ENCODE measurements at places on chromosomes 12 and 14. TPM values are rescaled to one million over a fixed set of nuclear protein-coding genes. Genes with fewer than 3 reads are reported as not detected.

The RTL1 gene
- total RNA-seq, result not detected

GRCh38 chr12:107057071-107057834 lies 36.1 kb downstream of the CRY1 start:
- no peak for DNase-seq

DNA sequence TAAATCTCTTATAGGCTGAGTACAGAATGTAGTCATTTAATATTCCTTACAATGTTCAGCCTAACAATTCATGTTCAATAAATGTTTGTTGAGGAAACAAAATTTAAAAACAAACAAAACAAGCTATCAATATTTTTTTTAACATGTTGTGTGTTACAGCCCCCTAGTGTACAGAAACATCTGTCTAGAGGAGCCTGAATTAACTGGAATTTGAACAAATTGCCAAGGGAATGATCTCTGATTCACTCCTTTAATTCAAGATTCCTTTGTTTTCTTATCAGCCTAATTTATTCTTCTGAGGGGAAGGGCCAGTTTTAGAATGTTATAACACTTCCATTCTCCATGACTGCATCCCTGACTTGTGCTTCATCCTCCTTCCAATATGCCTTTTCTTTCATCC lies 127.2 kb downstream of the CMAS start:
- DNase-seq, result no peak

The TSHR gene
- 0.20 TPM for total RNA-seq

- no peak for DNase-seq
These were observed 34.9 kb upstream of the HNF1A start for GRCh38 chr12:120943482-120943881.

GRCh38 chr12:57420482-57420881 lies 10.4 kb downstream of the R3HDM2 start:
- no peak for DNase-seq

GRCh38 chr12:20368114-20368650 lies at the start of gene PDE3A:
Gene PDE3A (plus strand): TSS chr12:20368537. CDS start chr12:20369285, 748 bp downstream.
- peak; percentile 84 for DNase-seq

DNA sequence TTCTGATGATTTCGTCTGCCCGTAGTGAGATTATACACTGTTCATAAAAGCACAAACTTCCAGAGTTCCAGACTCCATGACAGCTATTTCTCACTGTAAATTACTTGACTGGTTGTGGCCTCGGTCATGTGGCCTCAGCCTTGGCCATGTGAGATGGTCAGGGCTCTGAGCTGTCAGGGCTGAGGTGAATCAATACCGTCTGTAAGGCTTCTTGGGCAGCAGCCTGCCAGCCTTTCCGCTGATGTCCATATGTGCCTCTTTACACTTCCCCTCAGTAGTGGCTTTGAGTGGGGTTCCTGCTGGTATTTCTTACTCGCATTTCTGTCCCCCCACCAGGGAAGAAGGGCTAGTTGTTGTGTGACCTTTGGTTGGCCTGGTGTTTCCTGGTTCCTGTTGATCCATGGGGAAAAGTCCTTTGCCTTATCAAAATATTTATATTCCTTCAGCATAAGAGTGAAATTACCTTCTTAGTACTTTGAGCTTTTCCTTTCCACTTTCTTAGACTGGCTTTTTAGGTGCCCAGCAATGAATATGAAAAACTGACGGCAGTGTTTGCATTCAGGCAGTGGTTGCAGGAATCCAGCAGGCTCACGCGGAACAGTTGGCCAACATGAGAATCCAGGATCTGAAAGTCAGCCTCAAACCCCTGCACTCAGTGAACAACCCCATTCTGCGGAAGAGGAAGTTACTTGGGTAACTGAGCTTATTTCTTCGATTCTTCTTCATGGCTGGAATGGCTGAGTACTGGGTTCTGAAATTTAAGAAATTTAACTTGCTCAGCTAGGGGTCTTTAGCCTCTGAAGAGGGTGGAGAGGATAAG lies 46.1 kb downstream of the MAPKAPK5 start:
- no peak for DNase-seq

DNA sequence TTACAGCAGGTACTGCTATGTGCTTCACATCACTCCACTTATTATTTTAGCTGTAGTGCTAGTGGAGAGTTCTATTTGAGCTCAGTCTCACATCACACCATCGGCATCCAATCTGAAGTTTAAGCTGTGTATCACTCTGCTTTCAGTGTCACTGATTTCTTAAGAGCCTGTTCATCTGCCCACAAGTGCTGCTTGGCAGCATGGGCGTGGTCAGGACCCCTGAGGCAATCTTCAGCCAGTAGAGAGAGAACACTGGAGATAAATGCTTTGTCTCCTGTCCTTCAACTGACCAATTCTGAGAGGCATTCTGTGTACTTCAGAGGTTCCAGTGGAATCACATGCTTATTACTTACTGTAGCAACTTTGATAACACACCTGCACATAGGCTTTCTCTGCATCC lies 728.8 kb downstream of the RPS29 start:
- DNase-seq, result no peak

- DNase-seq, result no peak
These were observed 75.7 kb upstream of the GPHB5 start for GRCh38 chr14:63394432-63394831.

DNA sequence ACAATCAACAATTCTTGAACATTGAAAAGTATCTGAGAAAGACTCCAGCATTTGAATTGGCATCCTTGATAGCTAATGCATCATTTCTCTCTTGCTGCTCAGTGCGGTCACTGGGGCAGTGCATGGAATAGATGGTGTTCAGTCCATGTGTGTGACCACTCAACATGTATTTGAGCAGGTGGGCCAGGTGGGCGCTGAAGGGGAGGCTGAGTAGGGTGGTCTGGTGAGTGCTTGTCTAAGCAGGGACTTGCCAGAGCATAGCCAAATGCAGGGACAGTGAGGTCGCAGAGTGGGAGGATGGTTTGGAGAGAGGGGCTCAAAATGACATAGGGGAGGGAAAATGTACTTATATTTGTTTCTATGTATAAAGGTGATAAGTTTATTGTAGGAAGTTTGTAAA lies 409.0 kb downstream of the TMEM121 start:
- DNase-seq, result no peak

The FOXA1 gene
- total RNA-seq, result 0.64 TPM

GRCh38 chr14:88029500-88029899 lies 24.6 kb downstream of the GPR65 start:
- no peak for DNase-seq

The CCDC177 gene
- total RNA-seq, result not detected

DNA sequence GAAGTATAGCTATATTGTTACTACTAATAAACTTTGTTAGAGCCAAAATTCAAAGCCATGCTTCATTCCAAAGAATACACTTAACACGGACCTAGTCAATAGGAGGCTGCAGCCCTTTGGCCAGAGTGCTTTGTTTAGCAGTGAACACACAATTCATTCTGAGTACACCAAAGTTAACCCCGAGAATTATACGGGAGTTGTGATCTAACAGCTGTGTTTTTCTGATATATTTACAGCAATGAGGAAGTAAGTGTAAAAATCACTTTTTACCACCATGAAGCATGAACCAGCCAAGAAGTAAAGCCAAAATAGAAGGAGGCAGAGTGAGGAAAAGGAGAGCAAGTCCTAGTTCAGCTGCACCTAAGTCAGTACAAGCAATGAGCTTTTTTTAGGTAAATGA lies 156.8 kb upstream of the PDE3A start:
- DNase-seq, result no peak

DNA sequence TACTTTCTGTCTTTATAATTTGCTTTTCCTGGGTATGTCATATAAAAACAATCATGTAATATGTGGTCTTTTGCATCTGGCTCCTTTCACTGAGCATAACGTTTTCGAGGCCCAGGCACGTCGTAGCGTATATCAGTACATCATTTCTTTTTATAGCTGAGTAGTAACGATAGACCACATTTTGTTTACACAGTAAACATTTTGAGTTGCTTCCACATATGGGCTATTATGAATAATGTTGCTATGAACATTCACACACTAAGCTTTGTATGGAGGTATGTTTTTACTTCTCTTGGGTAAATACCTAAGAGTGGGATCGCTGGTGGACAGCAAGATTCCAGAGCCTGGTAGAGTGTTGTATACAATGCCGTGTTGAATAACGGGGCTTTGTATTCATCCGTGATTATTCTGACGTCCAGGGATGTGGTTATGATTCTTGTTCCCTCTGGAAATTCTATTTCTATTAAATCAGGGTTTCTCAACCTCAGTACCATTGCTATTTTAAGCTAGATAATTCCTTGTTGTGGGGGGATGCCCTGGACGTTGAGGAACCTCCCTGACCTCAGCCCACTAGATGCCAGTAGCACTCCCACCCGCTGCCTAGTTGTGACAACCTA lies 38.9 kb upstream of the CIT start:
- DNase-seq, result no peak

GRCh38 chr12:111156304-111156703 lies 212.6 kb downstream of the PHETA1 start:
- no peak for DNase-seq

GRCh38 chr14:64602826-64603225 lies 53.1 kb downstream of the PPP1R36 start:
- DNase-seq, result no peak

The MYH6 gene
- not detected for total RNA-seq

The SAMD15 gene
- total RNA-seq, result not detected

- no peak for DNase-seq
These were observed 44.3 kb upstream of the SPTLC2 start for GRCh38 chr14:77660754-77661153.

DNA sequence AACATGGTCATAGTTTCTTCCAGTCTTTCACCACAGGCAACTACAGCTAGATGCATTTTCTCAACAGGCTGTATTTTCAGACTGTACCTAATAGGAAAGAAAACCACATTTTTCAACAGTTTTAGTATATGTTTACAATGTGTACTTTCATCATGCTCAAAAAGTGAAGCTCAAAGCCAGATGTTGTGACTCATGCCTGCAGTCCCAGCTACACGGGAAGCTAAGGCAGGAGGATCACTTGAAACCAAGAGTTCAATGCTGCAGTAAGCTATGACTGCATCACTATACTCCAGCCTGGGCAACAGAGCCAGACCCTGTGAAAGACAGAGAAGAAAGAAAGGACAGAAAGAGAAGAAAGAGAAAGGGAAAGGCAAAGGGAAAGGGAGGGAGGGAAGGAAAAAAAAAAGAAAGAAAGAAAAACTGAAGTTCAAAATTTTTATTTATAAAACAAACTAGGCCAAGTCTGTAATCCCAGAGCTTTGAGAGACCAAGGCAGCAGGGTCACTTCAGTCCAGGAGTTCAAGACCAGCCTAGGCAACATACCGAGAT lies 25.5 kb downstream of the GXYLT1 start:
- peak; percentile 62 for DNase-seq

- DNase-seq, result peak; percentile 73
These were observed 72.7 kb downstream of the MYRFL start for GRCh38 chr12:69897744-69898143.

DNA sequence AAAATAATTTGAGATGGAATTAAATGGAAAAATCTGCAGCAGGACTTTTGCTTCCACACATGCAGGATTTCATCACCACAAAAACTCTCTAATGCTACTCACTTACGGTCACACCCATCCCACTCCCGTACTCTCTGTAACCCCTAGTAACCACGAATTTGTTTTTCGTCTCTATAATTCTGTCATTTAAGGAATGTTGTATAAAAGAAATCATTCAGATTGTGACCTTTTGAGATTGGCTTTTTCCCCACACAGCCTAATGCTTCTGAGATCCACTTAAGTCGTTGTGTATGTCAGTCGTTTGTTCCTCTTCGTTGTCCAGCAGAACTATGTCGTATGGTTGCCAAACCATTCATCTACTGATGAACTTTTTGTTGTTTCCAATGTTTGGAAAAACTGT lies 19.8 kb upstream of the PZP start:
- DNase-seq, result no peak

DNA sequence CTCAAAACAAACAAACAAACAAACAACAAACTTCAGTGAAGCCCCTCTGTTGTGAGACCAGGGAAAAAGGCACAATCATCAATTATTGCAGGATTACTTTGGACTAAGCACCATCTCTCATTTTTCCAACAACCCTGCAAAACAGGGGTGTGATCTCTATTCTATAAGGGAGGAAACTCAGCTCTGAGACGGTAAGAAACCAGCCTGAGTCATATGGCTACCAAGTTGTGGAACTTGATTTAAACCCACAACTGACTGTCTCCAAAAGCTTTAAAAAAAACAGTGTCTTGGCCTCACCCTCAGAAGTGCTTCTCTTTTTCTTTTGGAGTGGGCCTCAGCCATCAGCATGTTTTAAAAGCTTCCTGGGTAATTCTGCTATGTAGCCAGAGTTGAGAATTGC lies 49.8 kb downstream of the RIN3 start:
- no peak for DNase-seq

DNA sequence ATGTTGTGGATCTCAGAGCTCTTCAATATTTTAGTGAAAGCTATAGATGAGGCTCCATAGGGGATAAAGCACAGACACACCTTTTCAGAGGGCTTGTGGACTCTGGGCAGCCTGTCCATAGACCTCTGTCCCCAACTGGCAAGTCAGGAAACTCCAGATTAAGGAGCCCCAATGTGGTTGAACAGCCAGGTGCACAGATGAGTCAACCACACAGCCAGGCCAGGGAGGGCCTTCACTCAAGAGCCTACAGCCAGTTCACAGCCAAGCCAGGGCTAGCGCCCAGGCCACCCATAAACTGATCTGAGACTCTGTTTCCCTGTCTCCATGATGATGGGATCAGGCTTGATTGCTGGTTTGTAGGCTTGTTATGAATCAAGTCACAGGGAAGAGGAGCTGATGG lies 1.0 kb upstream of the BDKRB2 start:
- no peak for DNase-seq

- DNase-seq, result peak; percentile 10
These were observed 10.4 kb upstream of the HEATR5A start for GRCh38 chr14:31430634-31431264.

The CIT gene
- 4.1 TPM for total RNA-seq

The VIPAS39 gene
- 36.3 TPM for total RNA-seq

The SMCO2 gene
- total RNA-seq, result not detected

The TSPAN8 gene
- not detected for total RNA-seq

DNA sequence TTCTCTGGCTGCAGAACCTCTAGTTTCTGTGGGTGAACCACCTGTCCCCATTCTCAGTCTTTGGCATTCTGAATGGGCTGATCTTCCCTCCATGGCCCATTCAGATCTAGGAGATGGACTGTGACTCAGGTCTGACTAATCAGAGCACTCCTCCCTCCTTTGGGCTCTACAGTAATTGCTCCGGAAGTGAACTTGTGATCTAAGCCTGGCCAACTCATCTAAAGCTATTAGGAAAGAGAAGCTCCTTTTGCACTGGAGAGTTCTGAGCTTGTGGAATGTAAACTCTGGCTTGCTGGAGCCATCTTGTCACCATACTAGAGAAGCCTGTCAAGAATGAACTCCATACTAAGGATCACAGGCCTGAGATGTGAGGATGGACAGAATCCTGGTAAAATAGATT lies 168.2 kb downstream of the SUDS3 start:
- DNase-seq, result peak; percentile 61

DNA sequence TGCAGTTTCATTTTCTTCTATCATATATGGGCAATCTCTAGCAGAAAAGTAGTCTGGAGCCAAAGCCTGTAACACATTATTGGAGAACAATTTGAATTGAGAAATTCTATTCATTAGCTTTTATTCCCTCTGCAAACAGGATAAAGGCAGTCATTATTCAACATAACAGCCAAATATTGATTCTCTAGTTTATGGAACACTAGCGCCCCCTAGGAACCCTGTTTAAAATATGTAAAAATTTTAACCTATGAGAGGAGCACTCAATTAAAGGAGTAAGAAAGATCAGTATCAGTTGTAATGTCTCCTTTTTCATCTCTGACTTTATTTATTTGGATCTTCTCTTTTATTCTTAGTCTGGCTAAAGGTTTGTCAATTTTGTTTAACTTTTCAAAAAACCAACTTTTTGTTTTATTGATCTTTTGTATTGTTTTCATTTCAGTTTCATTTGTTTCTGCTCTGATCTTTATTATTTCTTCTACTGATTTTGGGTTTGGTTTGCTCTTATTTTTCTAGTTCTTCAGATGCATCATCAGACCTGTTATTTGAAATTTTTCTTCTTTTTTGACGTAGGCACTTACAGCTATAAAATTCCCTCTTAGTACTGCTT lies 4.8 kb upstream of the LMNTD1 start:
- no peak for DNase-seq

Data from MG63 (cell line).